ENCODE measurements at places on chromosomes 4 and X.

- no peak for DNase-seq
Observed at GRCh38 chr4:176758731-176759130, 34.0 kb downstream of the VEGFC start.

GRCh38 chrX:152927858-152928760 lies 30.2 kb downstream of the ZNF185 start:
- DNase-seq: no peak

DNA sequence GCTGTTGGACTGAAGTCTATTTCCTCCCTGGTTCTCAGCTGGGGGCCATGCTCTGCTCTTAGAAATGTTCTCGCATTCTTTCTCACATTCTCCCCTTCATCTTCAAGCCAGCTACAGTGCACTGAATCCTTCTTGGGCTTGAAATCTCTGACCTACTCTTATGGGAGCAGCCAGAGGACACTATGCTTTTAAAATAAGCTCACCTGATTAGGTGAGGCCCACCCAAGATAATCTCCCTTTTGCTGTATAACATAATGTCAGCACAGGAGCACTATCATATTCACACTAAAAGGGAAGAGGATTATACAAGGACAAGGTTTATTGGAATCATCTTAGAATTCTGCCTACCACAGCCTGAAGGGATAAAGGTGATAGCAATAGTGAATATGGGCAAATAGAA lies 146.3 kb downstream of the ZNF674 start:
- DNase-seq: no peak

- no peak for DNase-seq
Observed at GRCh38 chrX:128518508-128518907, 466.3 kb upstream of the ACTRT1 start.

DNA sequence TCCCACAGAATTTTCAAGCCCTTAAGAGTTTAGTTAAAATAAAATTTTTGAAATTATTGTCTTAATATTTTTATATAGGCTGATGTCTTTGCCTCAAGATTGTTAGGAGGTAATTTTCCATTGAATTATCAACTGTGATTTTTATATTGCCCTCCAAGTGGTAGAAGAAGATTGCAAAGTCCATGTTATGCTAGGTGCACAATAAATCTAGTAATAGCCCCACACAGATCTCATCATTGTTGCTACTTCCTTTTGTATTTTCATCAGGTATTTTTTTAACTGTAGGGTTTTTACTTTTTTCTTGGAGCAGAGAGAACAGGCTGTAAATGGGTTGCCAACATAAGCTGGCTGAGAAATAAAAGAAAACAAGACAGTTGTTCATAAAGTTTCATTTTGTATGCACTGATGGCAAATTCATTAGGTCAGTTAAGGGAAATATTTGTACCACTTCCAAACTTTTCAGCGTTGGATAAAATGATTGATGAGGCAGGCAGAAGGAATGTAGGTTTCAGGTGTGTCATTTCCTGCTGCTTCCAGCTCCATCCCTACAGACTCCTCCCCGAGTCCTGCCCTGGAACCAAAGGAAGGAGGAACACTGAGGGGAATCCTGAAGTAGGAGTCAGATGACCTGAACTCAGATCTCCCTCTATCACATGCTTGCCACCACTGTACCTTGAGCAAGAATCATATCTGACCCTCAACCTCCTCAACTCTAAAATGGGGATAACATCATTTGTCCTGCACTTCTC lies 105.5 kb downstream of the PRRG1 start:
- DNase-seq: no peak

GRCh38 chr4:173935622-173936405 lies 347.7 kb downstream of the FBXO8 start:
- DNase-seq: no peak

DNA sequence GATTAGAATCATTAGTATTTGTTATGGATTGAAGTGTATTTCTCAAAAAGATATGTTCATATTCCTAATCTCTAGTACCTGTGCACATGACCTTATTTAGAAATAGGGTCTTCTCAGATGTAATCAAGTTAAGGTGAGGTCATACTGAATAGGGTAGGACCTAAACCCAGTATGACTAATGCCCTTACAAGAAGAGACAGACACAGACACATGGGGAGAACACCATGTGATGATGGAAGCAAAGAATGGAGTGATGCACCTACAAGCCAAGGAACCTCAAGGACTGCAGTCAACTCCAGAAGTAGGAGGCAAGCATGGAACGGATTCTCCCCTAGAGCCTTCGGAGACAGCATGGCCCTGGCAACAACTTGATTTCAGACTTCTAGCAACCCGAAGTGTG lies 31.4 kb downstream of the OTUD4 start:
- DNase-seq: no peak

DNA sequence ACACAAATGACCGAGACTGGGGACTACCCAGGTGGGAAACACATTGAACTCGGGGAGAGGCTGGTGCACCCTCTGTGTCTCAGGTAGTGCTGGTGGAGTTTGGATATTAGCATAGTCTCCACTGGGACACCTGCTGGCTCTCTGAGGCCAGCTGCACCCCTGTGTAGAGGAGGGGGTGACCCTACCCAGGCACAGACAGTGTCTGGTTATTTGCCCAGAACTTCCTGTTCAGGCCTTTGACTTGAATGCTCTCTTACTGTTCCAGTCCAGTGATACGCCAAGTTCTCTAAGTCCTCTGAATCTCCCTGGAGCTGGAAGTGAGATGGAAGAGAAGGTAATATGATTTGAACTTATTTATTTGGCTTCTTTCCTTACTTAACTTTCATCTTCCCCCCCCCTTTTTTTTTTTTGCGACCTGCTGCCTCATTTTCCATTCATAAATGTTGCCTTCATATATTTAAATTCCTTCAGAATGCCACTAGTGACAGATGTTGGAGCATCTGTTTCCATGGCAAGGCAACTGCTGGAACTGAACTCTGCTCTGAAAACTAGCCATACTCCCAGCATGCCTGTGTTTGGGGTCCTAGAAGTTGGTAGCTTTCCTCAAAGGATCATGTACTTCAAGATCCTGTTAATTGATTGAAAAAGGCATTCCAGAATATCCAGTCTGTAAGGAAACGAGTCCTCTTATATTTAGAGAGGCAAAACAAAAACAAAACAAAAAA lies 76.7 kb downstream of the AASDH start:
- no peak for DNase-seq

GRCh38 chrX:16251782-16252181 lies 84.5 kb downstream of the MAGEB17 start:
- DNase-seq: no peak

Data from mucosa of descending colon (tissue), 3 donors.